H4 (cell line): ENCODE measurements at places on chromosomes 16 and 17. TPM values are rescaled to one million over a fixed set of nuclear protein-coding genes. Genes with fewer than 3 reads are reported as not detected.
A peak's percentile ranks its signal among the peaks of the same experiment; 100 is the strongest.

DNA sequence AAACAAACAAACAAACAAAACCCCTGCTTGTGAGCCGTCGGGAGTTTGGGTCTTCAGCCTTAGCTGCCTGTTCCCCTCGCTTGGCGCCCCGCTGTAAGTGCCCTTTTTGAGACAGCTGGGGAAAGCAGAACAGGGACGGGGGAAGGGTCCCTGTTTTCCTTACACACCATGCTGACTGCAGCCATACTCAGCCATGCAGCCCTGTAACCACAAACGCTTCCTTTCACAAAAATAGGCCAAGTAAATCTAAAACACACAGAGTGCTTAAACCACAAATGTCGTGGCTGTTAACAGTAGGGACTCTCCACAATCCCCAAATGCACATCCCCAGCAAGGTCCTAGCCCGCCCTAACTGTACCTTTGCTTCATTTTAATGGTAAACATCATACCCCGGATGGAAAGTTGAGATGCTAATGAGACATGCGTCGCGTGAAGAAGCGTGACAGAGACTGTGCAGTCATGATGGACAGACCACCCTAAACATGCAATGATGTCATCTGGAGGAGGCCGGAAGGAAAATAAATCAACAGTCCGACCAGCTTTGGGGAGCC, 129.9 kb downstream of the MGAT5B start:
- peak; percentile 71 for DNase-seq

- DNase-seq, result no peak
Observed at GRCh38 chr16:86964796-86965241, 352.4 kb downstream of the C16orf95 start.

DNA sequence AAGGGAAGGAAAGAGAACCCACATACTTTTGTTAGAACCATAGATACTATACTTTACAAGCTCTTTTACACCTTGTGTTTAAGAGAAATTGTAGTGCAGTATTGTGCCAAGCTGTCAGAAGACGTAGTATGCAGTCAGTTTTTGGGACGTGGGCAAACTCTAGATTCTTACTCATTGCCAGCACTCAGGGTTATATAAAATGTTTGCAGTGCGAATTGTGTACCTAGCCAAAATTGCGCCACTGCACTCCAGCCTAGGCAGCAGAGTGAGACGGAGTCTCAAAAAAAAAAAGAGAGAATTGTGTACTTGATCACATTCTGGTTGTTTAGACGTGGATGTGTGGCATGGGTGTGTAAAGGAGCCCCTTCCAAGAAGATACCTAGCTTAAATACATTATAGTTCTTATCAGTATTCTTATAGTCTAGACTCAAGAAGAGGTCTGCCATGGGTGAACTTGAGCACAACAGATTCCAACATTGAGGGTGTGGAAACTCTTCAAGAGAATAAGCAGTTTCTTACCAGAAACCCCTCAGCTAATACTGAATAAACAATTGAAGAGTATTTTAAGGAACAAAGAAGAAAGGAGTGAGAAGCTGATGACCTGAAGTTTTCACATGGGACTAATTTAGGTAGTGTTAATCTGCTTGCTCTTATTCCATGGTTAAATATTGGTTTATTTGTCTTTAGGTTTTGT, 27.4 kb upstream of the MRC2 start:
- no peak for DNase-seq

DNA sequence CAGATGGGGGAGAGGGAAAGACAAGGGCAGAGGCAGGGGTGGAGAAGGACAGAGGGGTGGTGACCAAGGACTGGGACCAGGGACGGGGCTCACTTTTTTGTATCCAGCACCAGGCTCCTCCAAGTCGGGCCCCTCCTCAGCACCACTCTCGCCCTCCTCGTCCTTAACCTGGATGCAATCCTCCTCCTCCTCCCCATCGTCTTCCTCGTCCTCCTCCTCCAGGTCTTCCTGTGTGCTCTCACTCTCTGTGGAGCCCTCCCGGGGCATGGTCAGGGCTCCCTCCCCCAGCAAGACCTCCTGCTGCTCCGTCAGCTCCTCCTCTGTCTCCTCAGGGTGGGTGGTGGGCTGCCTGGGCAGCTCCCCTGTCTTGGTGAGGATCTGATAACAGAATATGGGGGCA, 16.8 kb downstream of the G6PC3 start:
- no peak for DNase-seq

DNA sequence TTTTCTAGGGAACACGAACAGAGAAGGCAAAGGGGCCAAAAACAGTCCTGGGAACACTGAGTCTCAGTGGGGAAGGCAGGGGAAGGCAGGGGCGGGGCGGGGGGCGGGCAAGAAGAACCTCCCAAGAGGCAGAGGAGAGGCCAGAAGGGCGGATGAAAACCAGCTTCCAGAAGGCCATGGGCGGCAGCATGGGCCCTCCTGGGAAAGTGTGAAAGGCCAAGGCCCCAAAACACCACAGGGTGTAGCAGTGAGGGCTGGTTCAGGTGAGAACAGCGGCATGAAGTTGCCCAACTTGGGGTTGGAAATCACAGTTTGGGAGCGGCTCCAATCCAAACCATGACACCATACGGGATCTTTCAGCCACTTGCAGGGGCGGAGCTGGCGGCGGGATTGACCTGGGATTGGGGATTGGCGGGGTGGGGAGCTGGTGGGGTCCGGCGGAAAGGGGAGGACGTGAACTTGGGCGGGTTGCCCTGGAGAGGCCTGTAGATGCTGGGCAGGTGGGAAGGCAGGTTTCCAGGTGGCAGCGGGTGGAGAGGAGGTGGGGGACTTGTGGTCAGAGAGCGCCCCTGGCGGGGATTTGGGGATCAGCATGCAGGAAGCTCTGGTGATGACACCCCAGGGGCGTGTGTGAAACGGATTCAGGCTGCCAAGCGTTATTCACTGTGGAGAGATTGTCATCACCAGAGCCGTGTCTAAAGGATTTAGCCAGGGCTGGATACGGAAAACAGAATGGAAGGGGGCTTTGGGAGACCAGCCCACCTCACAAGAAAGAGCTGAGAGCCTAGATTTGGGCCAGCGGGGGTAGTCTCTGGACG, 80.9 kb downstream of the ARHGAP23 start:
- DNase-seq, result peak; percentile 46

- no peak for DNase-seq
Observed at GRCh38 chr16:82157836-82158235, 12.2 kb downstream of the MPHOSPH6 start.

DNA sequence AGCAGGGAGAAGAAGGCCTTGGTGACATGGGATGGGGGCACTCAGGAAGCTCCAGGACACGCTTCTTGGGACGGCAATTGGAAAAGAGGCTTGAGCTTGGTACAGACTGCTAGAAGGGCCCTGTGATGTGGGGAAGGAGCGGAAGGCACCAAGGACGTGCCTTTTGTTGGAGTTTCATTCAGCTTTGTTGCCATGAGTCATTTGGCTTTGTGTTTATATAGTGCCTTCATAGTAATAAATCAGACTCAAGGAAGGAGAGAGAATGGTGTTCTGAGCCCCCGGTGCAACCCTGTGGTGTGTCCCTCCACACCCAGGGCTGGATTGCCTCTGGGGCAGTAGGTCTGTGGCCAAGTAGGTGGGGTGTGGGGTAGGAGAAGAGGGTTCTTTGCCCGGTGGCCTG, 7.4 kb upstream of the TBX4 start:
- peak; percentile 79 for DNase-seq

GRCh38 chr16:79184464-79185030, 416.0 kb downstream of the MAF start:
- DNase-seq, result no peak

GRCh38 chr17:75831032-75831571, 13.1 kb downstream of the UNC13D start:
- no peak for DNase-seq

FAM83G gene
- total RNA-seq, result 4.4 and 5.9 TPM in 2 replicates

PRKCA gene
- 10.1 and 12.7 TPM in 2 replicates for total RNA-seq

ASPA gene
- 0.16 and 0.66 TPM in 2 replicates for total RNA-seq

TP53TG3 gene
- not detected in 2 replicates for total RNA-seq

C16orf89 gene
- total RNA-seq, result 1.0 and 3.6 TPM in 2 replicates

RNU2-1 gene
- not detected in 2 replicates for total RNA-seq
